ENCODE measurements at places on chromosomes 12 and 14.
A peak's percentile ranks its signal among the peaks of the same experiment; 100 is the strongest.

DNA sequence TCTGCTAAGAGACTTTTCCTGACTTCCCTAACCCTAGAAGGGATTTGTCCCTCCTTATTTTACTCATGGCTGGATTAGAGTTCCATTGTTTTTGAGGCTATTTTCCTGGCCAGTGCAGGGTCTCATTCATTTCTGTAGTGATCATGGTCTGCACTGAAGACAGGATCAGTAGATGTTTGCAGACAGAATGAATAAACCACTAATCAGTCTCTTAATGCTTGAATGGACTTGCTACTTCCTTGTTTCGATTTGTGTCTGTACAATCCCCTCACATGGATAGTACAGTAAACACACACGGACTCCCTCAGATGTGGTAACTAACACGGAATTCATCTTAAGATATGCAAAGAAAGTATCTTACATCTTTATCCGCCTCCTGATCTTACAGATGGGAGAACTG, 102.6 kb upstream of the PRB2 start:
- no peak for DNase-seq

DNA sequence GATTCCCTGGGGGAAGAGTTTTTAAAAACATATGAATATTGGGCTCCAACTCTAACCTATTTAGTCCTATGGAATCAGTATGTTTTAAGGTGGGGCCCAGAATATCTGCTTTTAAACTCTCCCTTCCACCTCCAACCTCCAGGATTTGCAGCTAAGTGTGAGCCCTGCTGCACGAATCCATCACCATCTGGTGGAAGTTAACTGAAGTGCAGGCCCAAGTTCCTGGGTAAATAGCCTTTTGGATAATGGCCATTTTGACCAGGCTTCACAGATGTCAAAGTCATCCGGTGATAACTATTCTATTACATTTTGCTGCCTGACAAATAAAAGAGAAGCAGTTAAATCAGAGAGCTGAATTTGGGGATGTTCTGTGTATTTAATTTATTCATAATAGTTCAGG, 58.1 kb upstream of the RMST start:
- peak; percentile 63 for DNase-seq

DNA sequence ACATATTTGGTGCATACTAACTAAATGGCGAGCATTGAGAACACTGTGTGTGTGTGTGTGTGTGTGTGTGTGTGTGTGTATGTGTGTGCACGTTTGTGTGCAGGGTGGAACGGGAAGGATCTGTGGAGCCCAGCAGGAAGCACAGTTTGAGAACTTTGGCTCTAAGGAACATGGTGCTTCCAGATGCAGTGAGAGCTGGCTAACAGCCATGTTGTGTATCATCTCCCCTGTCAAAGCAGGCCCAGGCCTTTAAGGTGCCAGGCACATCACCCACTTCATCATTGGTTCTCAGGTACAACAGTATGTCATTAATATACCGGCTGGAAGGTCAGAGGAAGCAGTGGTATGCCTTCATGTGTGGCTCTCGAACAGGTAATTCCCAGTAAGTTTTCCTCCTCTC, 72.5 kb downstream of the SLC8A3 start:
- no peak for DNase-seq

GRCh38 chr14:89095036-89095435, 270.6 kb downstream of the TTC8 start:
- DNase-seq, result no peak

DNA sequence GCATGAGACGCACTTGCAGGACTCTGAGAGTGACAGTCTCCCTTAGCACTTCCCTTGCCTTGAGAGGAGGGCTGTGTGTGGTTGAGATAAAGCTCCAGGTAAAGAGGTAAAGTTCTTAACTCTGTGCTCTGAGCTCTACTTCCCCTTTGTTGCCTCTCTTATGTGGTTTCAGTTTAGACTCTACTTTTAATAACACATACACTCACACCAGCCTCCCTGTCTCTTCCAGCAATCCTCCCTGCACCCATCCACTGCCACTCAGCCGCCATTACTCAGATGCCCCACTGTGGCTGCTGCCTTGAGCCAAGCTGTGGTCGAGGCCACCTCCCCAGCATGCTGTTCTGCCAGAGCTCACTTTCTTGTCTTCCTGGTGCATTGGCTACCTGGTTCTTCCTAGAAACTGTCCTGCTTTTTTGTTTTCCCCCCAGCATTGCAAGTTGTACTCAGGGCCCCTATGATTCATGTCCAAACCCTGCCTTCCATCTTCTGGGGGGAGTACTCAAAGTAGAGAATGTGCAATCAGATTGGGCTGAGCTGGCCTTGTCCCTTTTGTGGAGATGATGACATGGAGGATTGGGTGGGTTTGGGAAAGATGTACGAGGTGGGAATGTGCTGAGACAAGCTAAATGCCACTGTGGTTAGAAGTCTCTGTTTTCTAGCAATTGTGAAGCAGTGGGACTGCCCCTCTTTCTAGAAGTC, 115.5 kb upstream of the PARP11 start:
- no peak for DNase-seq

GRCh38 chr14:93954516-93954830, 21.9 kb downstream of the ASB2 start:
- DNase-seq, result no peak

GRCh38 chr12:95239216-95239615, 21.6 kb downstream of the VEZT start:
- DNase-seq, result no peak

DNA sequence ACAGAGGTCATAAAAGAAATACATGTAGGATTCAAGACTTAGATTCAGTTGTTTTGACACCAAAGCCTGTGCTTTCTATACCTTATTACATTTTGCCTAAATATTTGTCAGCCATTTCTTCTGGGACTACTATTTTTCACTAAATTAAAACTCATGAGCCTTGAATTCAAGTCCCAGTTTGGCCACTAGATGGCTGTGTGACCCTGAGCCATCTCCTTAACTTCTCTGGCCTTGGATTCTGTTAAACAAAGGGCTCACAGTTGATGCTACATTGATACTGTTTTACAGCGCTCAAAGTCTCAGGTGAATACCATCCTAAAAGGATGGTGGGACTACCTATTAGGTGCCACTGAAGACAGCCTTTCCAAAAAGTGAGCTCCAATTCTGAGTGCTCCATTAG, 39.6 kb upstream of the CCDC198 start:
- DNase-seq, result no peak

GRCh38 chr12:113261847-113262470, 40.7 kb downstream of the TPCN1 start:
- DNase-seq, result no peak

GRCh38 chr12:79870916-79871315, 64.0 kb downstream of the PPP1R12A start:
- no peak for DNase-seq

DNA sequence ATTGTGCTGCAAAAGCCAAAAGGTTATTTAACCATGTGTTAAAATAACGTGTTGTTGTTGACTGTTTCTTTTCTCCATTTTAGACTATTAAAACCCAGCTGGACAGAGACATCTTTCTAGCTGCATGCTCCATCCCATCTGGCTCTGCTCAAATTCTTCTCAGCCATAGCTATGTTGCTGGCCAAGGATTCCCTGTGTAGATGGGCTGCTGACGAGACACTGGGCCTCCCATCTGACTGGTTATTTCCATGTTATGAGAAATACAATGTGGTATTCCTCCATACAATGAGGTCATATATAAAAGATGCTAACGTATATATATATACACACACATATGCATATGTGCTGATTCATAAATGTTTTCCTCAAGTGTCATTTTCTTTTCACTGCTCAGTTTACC, 30.1 kb downstream of the MED13L start:
- DNase-seq, result no peak

DNA sequence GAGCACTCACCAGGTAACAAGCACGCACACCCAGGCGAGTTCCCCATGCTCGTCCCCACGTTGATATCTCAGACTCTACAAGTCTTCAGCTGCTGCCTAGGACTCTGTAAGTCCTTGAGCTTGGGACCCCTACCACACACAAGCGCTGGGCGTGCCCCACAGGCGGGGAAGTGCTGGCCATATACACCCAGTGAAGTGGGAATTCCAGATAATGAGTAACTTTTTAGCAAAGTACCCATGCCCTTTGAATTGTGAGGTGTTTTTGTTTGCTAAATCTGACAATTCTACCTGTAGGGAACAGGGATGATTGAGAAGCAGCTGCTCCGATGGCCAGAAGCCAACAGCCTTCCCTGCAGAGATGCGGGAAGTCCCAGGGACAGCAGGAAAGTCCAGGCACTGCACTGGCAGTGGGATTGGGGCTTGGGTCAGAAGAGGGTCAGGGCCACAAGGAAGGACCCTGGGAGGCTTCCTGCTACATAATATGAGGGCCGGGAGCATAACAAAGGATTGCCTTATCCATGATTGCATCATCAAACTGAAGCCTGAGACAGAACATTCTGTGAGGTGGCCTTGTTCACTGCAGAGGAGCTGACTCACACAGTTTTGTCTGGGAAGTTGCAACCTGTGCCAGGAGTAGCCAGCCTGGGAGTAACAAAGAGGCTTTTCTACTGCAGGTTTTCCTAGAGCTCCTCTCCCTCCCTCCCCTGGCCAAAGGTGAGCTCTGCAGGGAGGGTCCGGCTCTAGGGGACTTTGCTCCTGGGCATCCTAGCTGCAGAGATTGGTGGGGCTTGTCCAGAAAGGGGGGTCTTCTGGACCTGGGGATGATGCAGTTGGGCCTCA, 13.2 kb upstream of the SERPINA3 start:
- DNase-seq, result peak; percentile 63

- no peak for DNase-seq
Measured at GRCh38 chr12:42945927-42946326, 356.4 kb upstream of the PRICKLE1 start.

GRCh38 chr12:82655751-82656150, 31.0 kb upstream of the TMTC2 start:
- no peak for DNase-seq

- no peak for DNase-seq
Measured at GRCh38 chr12:101927999-101928398, 50.6 kb downstream of the DRAM1 start.

GRCh38 chr14:53462931-53463778, 310.0 kb upstream of the DDHD1 start:
- DNase-seq, result no peak

Measured in COR-L47 (cell line).